ENCODE measurements at places on chromosomes 13 and 19.

GRCh38 chr13:76293346-76293745, 592.9 kb downstream of the KCTD12 start:
- no peak for DNase-seq

GRCh38 chr19:11346104-11346940, at the start of the genes CCDC159 and TMEM205:
Gene CCDC159, plus strand, starts transcription at chr19:11346519. Its CDS starts 88 bp downstream, at chr19:11346607.
Gene TMEM205, minus strand, starts transcription at chr19:11346268. Its CDS starts 649 bp downstream, at chr19:11345619.
- DNase-seq, result peak; percentile 100

GRCh38 chr13:28325022-28325421, 169.9 kb downstream of the FLT1 start:
- DNase-seq, result no peak

DNA sequence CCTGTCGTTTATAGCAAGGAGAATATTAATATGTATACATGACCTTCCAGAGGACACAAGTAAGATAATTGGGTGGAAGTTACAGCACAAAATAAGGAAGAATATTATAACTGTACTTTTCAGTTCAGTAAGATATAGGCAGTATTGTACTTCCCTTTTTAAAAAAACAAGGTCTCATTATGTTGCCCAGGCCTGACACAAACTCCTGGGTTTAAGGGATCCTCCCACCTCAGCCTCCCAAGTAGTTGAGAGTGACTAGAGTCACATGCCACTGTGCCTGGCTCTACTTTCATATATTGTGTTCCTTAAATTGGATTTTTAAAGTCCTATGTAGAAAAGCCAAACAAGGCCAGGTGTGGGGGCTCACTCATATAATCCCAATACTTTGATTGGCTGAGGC, 19.5 kb upstream of the MAB21L1 start:
- DNase-seq, result no peak

GRCh38 chr13:79593641-79594275, 112.8 kb downstream of the NDFIP2 start:
- DNase-seq, result no peak

DNA sequence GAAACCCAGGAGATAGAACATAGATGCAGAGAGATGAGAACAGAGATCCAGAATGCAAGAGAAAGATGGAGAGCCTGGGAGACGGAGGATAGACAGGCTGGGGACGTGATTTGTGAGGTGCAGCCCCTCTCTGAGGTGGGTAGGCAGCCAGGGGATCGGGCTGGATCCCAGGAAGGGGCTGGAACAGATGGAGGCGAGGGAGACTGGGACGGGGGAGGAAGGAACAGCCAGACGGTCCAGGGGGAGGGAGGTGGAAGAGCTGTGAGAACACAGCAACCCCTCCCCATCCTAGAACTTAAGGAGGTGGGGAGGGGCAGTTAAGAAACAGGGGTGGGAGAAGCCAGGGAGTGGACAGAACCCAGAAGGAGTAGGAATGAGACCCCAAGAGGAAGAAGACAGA, 3.1 kb downstream of the SLC17A7 start:
- no peak for DNase-seq

DNA sequence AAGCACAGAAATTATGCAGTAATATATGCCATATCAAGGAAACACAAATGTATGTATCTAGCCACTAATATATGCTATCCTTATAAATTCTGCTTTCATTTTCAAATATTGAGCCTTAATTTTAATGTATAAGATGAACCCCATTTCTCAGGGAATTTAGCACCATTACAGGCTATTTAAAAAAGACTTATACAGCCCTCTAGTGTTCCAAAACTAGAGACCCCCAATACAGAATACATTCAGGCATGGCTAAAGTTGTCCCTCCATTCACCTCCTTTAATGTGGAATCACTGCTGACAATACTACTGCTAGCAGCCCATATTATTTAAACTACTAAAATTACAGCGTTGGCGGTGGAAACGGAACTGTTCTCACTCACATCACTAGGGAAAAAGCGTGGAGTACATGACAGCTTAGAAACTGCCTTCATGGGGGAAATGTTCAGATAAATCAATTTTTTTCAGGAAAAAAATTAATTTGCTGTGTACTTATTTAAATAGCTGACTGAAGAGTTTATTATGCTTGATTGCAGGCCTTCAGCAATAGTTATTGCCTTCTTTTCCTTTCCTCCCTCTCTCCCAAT, 541.0 kb downstream of the PCDH9 start:
- no peak for DNase-seq

DNA sequence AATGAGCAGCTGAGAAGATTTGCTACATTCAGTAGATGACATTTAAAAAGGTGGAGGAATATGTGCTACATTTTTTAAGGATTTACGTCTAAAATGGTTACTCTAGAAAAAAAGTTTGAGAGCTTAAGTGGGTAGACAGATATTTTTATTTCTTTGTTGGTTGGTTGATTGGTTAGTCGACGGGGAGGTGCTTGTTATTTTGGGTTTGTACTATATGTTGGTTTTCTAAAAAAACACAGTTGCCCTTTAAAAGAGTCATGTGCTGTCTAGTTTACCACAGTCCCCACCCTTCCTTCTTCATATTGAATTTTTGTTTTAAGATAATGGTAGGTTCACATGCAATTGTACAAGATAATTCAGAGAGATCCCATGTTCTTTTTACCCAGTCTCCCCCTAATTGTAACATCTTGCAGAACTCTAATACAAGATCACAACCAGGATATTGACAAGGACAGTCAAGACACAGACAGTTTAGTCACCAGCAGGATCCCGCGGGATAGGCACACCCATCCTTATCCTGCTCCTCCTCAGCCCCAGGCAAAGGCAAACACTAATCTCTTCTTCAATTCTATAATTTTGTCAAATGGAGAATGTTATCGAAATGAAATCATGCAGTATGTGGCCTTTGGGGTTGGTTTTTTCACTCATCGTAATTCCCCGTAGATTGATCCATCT, 171.4 kb downstream of the FOXO1 start:
- no peak for DNase-seq

DNA sequence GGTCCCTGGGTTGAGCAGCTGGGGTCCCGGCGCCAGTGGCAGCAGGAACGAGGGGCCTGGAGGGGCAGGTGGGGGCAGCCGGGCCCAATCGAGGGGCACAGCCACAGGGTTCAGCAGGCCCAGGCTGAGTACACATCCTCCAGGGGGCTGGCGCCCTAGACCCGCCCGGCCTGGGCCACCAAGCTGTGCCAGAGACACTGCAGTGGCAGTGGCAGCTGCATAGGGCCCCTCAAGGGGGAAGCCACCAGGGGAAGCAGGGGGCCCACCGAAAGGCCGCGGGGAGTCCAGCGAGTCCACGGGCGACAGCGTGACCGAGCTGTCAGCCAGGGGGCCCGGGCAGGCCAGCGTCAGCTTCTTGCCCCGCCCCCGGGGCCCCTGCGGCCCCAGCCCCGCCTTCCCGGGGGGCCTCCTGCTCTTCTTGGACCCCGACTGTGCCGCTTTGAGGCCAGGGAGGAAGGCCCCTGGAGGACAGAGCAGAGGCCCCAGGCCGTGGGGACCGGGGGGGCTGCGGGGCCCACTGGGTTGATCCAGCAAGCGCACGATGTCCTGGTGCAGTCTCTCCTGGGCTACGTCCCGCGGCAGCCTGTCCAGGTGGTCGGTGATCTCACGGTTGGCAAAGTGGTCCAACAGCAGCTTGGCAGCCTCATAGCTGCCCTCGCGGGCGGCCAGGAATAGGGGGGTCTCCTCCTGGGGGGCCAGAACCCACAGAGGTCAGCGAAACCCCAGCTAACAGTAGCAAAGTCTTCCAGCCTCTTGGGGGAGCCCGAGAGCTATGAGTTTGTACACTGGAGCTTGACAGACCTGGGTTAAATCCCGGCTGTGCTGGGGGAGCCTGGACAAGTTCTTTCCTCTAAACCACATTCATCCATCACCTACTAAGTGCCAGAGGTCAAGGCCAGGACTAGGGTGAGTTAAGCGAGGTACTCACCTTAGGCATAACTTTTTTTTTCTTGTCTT, 39.5 kb downstream of the NOTCH3 start:
- DNase-seq, result peak; percentile 35

DNA sequence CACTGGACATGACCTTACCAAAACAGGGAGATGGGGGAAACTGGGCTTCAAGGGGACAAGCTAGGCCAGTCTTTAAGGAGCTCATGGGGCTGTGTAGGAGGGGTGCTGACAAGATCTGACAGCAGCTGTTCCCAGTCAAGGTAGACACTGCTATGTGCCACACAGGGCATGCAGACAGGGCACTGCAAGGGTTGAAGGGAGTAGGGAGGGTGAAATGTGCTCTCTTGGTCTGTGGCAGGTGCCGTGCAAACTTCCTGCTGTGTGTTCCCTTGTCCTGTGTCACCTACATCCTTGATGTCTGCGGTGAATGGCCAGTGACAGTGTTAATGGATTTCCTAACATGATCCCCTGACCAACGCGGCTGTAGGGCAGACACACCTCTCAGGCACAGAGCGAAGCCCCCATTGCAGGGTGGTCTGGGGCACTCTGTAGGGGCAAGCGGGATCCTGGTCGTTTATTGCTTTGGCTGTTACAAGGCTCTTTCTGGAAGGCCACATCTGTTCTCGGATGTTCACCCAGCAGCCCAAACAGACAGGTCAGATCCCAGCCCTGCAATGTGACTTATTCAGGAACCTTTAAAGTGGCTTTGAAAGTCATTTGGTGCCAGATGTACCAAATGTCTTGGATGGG, 199.5 kb upstream of the ZNF536 start:
- DNase-seq, result no peak

DNA sequence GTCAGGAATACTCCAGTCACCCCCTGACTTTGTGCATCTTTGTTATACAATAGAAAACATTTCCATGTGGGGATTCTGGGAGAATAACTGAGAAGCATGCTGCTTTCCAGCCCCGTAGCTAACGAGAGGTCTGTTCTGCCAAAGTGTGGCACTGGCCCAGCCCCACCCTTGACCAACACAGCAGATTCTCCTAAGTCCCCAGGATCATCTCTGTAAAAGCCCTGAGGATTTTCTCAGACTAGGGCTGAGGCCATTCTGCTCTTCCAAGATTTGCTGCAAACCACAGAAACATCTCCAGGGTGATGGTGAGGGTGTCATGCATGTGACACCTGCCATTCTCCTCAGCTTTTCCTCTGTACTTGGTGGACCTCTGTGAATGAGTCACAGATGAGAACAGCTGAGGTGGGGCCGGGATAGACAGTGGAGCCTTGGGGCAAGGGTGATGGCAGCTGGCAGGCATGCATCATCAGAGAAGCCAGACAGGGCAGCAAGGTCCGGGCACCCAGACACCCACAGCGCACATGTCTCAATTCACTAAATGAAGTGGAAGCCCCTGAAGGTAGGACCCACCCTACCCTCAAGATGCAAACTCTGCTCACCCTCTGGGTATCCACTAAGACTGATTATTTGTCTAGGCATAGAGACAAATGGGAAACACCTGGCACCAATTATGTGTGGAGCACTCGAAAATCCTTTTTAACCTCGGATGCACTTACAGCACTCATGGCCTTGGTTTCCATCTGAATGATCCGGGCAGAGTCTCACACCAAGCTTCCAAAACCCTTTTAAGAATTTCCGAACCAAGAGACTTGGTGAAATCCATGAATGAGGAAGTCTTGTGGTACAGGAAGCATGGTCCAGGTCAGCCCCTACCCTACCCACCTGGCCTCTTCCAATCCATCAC, 20.1 kb upstream of the DOCK9 start:
- no peak for DNase-seq

- no peak for DNase-seq
Measured at GRCh38 chr13:110269509-110270185, 37.3 kb downstream of the COL4A1 start.

DNA sequence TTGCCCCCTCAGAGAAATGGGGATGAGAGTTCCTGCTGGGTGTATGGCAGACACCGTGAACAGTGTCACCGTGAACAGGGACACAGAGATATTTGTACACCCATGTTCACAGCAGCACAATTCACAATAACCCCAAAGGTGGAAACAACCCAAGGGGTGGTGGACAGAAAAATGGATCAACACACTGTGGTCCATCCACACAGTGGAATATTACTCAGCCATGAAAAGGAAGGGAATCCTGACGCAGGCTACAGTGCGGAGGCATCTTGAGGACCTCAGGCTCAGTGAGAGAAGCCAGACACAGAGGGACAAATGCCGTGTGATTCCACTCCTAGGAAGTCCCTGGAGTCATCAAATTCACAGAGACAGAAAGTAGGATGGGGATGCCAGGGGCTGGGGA, 7.6 kb upstream of the CELF5 start:
- DNase-seq, result no peak

GRCh38 chr19:27794494-27795042, 1418.4 kb downstream of the UQCRFS1 start:
- no peak for DNase-seq

DNA sequence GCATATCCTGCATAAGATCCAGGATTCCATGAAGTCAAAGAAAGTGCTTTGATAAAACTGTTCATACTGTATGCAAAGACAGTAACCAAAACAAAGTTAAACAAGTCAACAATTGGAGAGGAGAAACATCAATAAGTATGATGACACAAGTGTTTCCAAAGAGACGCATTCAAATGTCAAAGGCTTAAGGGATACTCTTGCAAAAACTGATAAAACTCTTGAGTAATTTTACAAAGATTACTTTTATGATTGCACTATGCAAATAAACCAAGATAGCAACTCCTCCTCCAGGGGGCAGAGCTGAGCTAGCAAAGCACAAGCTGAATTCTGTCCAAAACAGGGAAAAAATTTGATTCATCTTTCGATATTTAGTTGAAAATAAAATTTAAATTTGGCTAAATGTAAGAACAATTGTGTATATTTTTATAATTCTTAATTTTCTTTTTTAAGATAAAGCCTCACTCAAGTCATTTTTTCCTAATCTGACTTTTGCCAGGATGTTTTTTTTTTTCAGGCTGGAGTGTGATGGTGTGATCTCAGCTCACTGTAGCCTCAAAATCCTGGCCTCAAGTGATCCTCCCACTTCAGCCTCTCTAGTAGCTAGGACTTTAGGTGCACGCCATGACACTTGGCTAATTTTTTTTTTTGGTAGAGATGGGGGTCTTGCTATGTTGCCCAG, 84.0 kb downstream of the MZT1 start:
- DNase-seq, result peak; percentile 33

GRCh38 chr19:18273561-18274218, 562 bp downstream of the IQCN start:
- DNase-seq, result no peak

- DNase-seq, result no peak
Measured at GRCh38 chr13:83333614-83334388, 548.5 kb downstream of the SLITRK1 start.

DNA sequence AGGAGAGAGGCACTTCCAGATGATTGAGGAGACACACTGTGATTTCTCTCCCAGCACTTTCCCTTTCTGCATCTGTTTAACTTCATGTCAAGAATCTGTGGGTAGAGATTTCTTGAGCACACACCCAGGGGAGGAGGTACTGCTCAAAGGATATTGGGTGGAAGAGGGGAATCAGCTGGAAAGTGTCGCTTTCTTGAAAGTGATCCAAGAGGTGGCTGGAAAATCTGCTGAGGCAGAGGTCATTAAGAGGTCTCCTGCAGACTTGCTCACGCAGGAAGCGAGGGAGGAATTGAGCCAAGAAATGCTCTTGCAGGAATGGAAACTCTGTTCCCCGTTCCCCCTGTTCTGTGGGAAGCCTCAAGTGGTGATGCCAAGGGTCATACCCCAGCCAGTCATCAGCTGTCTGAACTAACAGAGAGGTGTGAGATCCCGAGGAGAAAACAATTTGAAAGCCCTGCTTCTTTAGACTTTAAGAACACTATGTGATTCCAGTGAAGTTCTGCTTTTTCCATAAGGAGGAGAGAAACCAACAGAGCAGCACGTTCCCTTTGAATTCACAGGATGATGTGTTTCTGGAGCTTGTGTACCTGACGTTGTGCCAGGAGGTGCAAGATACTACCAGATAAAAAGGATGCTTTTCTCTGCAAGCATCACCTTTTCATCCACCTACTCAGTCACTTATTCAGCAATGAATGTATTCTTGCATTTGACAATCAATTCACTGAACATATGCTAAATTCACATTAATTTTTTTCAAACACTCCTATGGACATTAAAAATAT, 163.4 kb upstream of the GPR12 start:
- DNase-seq, result no peak
